Frontal cortex (tissue), 4 donors: ENCODE measurements at places on chromosomes 4 and X.

DNA sequence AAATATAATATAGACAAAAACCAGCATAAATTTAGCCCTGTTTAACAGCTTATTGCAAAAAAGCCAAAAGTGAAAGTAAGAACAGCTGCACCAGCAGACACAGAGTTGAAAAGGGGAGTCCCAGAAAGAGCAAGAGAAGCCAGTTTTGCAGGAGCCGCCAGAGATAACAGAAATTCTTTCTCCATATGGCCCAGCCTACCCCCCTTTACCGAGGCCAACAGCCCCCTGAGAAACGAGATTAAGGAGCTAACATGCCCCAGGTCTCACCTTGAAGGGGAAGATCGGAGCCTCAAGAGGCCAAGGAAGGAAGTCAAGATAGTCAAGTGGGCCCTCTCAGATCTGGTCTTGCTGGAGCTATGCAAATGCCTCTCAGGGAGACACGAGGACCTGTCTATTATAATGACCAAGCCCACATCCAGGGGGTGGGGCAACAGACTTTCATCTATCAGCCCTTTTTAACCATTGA, 4.8 kb downstream of the ACOX3 start:
- DNase-seq, result no peak

DNA sequence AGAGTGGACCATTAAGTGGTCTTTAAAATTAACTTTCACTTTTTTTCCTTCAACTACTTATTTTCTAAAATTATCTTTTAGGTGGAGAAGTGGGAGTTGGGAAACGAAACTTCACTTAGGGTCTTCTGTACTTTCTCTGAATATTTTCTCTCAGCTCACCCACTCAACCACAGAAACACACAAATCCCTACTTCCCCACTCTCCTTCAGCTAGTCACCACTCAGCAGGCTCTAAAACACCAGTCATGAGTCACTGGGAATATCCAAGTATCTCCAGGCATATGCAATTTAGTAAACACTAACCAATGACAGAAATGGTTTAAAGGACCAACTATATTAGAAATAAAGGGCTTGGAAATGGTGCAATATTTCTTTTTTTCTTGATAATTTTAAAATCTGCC, 153.0 kb upstream of the RPS6KA6 start:
- no peak for DNase-seq

GRCh38 chrX:10622197-10622596, 1.8 kb upstream of the MID1 start:
- no peak for DNase-seq

- DNase-seq, result no peak
Observed at GRCh38 chr4:159178151-159178546, 75.3 kb downstream of the RAPGEF2 start.

DNA sequence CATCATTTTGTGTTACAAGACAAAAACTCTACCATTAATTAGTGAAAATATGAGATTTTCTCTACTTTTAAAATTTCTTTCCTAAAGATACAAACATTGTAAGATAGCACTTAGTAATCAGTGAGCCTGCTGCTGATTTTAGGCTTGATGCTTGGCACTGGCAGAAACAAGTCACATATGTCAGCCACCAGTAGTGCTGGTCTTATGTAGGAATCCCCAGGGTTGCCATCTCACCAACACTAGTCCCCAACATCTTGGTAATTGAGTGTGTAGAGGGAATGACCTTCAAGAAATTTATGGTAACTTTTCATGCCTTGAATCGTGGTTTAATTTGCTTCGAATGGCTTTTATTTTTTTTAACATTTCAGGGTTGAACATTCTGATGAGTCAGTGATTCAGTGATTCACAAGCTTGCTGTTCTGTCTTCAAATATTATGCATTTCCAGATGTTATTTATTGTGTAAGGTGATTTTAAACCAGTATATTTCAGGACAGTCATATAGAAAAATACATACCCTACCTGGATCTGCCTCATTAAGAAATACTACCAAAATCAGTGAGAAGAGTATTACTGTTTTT, 11.9 kb downstream of the EXOC1 start:
- no peak for DNase-seq

DNA sequence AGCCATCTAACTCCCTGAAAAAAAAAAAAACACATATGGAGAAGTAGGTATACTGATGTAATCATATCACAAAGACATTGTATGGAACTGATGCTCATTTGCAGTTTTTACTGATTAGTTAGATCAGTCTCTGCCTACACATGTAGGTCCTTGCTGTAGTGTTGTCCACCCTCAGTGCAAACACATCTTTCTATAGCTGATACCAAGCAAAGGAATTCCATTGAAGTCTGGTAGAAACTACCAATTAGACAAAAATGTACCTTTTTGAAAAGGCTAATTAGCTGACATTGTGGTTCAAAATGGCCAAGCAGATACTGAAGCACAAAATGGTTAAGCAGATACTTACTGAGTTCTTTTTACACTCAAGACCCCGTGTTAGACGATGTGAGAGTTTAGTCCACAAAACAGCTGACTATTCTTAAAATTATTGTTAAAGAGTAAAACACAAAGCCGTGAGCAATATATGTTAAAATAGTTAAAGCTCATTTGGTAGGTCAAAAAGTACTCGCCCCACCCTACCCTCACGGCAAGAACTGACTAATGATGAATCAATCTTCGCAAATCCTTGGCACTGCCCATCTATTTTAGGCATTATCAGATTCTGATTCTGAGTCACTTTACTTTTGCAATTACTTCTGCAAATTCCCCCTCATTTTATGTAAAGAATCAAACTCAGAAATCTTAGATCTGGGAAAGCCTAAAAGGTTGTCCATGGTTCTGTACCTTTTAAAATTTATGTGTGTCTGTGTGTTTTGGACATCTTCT, 40.4 kb downstream of the COL4A6 start:
- DNase-seq, result no peak
